ENCODE measurements at places on chromosomes 3 and 15.

DNA sequence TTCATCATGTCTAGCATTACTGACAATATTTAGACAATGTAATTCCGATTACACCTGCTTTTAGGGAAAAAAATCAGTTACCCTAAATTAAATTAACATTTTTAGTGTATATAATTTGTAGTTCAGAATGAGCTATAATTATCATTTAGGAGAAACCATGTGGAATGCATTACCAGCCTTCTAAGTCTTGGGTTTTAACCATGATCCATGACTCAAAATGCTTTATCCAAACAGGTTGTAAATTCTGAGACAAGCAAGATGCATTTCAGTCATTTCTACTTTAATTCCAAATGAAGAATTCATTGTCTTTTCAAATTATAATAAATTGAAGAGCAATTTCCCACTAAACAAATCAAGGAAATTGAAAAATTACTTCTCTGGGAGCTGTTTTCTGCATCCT is 243.7 kb upstream of the LRIG1 start:
- no peak for DNase-seq

DNA sequence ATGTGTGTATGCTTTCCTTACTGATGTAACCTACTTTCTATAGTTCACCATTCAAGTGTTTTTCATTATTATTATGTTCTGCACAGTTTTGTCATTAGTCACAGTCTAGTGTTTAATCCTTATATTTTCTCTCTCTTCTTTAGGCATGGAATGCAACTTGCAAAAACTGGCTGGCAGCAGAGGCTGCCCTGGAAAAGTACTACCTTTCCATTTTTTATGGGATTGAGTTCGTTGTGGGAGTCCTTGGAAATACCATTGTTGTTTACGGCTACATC is 6.9 kb downstream of the SUCNR1 start:
- DNase-seq, result no peak

DNA sequence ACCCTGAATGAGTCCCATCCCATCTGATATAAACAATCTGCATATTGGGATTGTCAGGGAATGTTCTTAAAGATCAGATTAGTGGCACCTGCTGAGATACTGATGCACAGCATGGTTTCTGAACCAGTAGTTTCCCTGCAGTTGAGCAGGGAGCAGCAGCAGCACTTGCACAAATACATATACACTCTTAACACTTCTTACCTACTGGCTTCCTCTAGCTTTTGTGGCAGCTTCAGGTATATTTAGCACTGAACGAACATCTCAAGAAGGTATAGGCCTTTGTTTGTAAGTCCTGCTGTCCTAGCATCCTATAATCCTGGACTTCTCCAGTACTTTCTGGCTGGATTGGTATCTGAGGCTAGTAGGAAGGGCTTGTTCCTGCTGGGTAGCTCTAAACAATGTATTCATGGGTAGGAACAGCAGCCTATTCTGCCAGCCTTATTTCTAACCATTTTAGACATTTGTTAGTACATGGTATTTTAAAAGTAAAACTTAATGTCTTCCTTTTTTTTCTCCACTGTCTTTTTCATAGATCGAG is 4.5 kb downstream of the B2M start:
- no peak for DNase-seq

GRCh38 chr15:95687061-95687460 is 643.4 kb upstream of the NR2F2 start:
- DNase-seq, result no peak

- DNase-seq, result no peak
These were observed 770.0 kb downstream of the GRM7 start for GRCh38 chr3:7630925-7631324.

DNA sequence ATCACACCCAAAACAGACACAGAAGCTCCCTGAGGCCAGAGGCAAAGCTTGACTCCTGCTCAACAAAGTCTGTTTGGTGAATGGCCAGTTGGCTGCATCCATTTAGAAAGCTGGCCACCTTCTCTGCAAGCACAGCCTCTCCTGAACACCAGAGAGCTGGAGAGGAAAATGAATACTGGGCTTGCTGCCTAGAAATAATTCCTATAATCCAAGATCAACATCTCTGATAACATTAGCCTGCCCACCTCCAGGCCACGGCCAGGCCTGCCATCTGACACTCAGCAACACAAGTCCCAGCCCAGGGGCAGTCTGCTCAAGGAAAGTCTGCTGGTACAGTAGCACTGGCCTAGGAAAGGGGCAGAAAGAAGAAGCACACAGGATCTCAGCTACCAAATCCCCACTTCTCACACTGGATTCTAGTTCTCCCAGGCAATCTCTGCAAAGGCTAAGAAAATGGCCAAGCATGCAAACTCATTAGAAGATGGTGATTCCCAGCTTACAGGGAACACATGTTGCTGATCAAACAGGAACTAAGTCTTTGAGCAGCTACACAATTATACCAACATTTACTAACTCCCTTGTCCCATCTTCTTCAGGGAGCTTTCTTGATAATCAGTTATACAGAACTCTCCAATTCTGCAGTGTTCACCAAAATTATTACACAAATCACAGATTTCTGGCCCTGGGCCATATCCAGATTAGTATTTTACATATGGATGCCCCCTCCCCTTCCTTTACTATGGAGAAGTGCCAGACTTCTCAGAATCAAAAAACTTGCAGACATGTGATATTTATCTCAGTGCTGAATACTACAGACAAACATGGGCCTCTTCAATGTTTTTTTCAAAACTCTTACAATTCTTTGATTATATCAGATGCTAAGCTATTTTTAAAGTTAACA is 9.9 kb downstream of the TBC1D2B start:
- peak; percentile 44 for DNase-seq

DNA sequence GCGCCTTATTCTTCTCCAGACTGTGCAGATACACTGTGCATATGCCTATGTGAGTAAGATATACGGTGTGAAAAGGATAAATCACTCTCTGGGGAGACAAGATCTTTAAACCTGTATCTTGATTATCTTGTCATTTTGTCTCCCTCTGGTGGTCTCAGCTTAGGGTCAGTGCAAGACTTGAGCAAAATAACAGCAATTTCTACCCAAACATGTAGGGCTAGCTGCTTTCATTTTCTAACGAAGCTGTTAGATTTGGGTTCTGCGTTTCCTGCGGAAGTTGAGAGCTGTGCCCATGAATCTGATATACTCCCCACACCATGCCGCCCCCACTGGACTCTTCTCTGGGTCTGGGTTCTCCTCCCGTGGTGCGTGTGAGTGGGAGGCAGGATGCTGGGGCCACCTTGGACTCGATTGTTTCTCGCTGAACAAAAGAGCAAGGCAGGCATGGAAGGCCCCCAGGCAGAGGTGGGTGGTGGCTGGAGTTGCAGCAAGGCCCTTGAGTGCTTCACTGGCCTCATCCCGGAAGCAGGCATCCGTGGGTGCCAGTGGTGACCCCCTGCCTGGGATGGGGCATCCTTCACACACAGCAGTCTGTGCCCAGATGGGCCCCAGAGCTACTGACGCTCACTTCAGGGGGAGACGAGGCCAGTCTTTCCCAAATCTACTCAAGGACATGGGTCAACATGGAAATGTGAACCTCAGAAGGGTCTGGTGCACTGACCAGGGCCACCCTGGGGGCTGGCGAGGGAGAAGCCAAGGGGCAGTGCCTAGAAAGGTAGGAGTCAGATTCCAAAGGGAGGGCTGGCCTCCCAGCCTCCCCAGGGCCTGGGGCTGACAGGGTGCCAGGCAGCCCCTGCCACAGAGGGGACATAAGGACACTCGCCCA is 179.6 kb downstream of the NSMCE3 start:
- DNase-seq, result no peak

DNA sequence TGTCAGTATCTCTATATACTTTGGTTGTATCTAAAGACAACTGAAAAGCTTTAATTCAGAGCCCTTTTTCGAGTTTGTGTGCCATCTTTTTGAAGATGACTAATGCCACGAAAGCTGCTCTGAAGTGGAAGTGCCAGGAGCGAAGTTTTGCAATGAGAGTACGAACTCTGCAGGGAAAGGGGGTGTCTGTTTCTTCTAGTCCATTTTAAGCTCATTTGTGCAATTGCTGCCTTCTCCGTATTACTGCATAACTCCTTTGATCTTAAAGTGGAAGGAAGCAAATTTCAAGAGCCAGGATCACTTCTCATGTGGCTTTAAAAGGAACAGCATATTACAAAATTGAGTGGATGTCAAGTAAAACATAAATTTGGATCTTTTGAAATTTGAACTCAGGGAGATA is 245.3 kb downstream of the FEZF2 start:
- DNase-seq, result no peak

DNA sequence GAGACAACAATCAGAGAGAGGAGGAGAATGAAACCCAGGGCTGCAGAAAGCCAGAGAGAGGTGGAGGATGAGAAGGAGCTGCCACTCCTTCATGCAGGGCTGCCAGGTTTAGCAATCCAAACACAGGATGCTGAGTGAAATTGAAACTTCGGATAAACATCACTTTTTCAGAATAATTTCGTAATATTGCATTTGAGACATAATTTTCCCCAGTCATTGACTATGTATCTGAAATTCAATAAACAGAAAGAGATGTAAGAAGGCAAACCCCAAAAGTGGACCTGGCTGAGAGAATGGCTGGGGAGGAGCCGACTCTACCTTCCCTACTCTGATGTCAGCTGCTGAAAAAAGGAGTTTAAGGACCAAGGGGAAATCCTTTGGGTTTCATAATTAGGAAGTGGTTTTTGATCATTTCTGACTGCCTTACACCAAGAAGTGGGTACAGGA is 33.8 kb downstream of the SLC9A9 start:
- no peak for DNase-seq

DNA sequence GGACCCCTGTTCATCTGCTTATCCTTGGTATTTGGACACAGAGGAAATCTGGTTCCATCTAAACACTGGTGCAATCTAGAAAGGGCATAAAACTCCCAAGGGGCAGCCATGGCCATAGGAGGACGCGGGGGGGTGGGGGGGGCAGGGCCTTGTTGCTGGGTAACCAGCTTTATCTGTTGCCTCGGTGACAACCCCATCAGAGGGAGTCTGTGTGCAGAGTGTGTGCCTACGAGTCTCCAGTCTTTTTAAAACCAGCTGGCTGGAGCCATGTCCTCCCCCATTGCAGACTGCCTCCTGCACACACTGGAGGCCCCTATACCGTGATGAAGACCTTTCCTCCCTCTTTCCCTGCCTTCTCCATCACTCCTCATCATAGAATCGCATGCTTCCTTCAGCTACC is 26.4 kb upstream of the CORO2B start:
- DNase-seq, result no peak

- peak; percentile 7 for DNase-seq
These were observed 165.2 kb upstream of the NUDT16 start for GRCh38 chr3:131216330-131216729.

- no peak for DNase-seq
These were observed 45.9 kb downstream of the CMSS1 start for GRCh38 chr3:99863588-99863987.

GRCh38 chr15:38254051-38254883 is 1.6 kb downstream of the SPRED1 start:
- DNase-seq, result peak; percentile 67

DNA sequence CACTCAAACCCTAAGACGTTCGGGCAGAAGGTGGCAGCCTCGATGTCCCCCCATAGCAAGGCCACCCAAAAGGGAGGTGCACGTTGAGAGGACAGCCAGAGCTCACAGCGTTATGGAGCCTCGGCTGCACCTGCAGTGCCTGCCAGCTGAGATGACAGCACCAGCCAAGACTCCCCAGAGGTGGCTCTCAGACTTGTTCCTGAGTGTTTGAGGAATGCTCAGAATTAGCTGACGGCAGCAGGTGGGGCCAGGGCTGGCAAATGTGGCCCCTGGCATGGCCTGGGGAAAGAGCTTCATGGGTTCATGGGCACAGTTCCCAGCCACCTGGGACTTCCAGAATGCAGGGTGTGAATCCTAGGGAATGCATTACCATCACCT is 177.8 kb downstream of the KLF13 start:
- DNase-seq, result no peak

- no peak for DNase-seq
These were observed 434.2 kb upstream of the SUCLG2 start for GRCh38 chr3:68088636-68089035.

DNA sequence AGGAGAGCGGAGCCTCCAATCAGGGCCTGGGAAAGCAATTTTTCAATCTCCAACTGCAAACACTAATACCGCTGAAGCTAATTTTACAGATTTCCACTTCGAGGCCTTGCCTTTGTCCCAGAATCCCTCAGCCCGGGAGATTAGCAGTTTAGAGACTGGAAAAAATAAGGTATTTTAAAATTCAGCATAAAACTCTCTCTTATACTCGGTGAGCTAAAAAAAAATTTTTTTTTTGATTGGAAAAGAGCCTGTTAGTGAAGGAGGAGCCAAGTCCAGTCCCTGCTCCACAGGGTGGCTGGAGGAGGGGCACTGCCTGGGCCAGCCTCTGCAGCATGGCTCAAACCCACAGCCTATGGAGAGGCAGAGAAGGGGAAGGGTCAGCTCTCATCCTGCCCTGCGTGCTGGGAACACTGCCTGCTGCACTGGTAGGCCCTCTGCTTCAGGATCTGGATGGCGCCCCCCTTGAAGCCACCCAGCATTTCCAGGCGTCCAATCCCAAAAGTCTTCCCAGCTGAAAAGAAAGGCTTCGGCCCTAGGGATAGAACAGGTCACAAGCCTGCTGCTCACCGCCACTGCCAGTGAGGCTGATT is 48.9 kb downstream of the CACNA2D2 start:
- DNase-seq, result no peak

GRCh38 chr3:10340046-10340445 is 19.1 kb upstream of the SEC13 start:
- no peak for DNase-seq

GRCh38 chr3:38782148-38782547 is 33.9 kb downstream of the SCN10A start:
- peak; percentile 17 for DNase-seq

DNA sequence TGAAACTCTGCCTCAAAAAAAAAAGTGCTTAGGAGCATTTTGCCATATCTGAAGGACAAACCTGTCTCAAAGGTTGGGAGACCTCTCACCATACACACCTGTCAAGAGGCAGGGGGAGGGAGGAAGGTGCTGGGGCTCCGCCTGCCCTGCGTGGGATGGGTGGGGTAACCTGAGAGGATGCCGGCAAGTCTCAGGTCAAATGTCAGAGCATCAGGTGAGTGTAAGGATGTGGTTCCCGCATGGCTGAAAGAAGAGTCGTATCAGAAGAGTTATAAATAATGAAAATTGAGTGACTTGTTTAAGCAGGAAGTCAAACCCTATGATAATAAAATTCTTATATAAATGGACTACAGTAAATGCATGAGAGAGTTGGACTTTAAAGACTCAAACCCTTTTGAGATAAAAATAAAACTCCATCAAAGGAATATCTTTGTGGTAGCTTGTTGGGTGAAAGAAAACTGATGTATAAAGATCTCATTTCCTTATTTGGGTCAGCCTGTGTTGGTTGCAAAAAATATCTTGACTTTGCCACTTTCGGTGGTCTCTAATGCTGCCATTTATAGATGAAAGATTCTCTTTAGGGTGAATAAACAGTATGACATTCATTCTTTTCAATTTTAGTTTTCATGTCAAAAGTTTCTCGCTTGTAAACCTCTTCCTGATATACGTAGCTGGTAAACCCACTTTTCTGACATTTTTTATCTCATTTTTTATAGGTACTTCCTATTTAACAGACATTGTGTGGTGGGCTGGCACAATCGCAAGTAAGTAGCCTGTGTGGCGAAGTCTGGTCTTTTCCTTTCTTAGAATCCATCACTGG is 23.8 kb downstream of the NIPA1 start:
- DNase-seq, result no peak

GRCh38 chr15:48675436-48675835 is 29.9 kb upstream of the FBN1 start:
- peak; percentile 8 for DNase-seq
